ENCODE measurements at places on chromosomes 12 and 14.

DNA sequence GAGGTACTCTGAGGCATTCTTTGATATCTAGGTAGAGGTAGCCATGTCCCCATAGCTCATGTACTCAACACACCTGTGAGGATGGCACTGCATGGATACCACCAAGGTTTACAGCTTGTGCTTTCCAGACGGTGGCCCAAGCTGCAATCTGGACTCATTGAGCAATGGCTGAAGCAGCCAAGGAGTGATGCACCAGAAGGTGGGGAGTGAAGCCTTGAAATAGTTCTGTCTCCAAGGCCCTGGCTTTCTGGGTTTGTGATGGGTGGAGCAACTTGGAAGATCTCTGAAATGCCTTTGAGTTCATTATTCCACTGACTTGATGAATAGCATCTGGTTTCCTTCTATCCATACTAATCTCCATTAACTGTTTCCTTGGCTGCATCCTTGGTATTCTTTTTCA lies 290.0 kb upstream of the NOVA1 start:
- DNase-seq, result no peak

GRCh38 chr12:76318773-76319594 lies 29.2 kb downstream of the BBS10 start:
- DNase-seq, result no peak

- DNase-seq, result no peak
These were observed 710.2 kb downstream of the TRHDE start for GRCh38 chr12:72982356-72982755.

GRCh38 chr12:79424109-79424721 lies 266.5 kb downstream of the PAWR start:
- peak; percentile 94 for DNase-seq

GRCh38 chr12:82695531-82695930 lies 8.8 kb downstream of the TMTC2 start:
- DNase-seq, result no peak

DNA sequence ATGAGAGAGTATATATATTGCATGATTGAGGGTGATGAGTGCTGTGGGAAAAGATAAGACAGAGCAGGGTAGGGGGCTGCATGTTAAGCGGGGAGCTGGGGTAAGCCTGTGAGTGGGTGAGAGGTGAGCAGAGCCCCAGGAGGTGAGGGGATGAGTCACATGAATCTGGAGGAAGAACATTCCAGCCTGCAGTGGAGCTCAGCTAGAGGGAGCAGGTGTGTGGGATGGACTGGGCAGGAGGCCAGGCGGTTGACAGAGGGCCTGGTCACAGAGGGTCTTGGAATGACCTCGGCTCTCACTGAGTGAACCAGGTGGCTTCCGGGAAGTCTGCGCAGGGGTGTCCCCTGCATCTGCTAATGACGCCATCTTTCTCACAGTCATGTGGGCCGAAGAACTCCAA lies 44.4 kb downstream of the GIT2 start:
- DNase-seq, result no peak

DNA sequence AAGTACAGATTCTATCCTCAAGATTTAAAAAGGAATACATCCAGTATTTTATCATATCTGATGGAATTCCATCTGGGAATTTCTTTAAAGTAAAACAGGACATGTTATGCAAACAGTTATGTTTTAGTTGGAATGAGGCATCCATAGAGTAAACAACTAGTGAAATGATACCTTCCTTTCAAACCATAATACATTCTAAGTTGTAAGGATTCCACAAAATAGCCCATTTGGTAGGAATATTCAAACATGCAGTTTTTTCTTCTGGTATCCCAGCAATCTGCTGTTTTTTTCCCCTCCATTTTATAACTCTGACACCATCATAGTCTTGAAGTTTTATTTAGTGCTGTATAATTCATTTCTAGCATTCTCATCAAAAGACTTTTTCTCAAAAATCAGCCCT lies 149.6 kb downstream of the ADAMTS20 start:
- no peak for DNase-seq

GRCh38 chr14:99205086-99205688 lies 66.8 kb downstream of the BCL11B start:
- no peak for DNase-seq

- DNase-seq, result peak; percentile 48
These were observed 17.0 kb downstream of the ZDHHC22 start for GRCh38 chr14:77124345-77125280.

GRCh38 chr12:45336331-45336730 lies 120.4 kb downstream of the ANO6 start:
- DNase-seq, result peak; percentile 48

DNA sequence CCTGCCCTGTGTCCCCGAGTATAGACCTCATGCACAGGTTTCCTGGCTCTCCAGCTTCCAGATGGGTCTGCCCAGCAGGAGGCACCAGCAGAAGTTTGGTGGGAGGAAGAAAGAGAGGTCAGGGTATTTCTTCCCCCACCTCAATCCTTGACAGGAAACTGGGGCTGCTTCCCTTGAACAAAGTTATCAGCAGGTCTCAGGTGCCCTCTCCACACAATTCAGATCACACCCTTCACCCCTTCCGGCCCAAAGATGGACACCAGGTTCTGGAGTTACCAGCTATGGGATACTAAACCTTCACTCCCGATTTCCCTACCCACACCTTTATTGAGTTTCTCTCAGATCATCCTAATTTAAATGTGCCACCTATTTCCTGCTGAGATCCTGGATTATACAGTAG lies 1.2 kb downstream of the SART3 start:
- DNase-seq, result no peak

GRCh38 chr12:57887631-57888408 lies 41.3 kb upstream of the CTDSP2 start:
- no peak for DNase-seq

DNA sequence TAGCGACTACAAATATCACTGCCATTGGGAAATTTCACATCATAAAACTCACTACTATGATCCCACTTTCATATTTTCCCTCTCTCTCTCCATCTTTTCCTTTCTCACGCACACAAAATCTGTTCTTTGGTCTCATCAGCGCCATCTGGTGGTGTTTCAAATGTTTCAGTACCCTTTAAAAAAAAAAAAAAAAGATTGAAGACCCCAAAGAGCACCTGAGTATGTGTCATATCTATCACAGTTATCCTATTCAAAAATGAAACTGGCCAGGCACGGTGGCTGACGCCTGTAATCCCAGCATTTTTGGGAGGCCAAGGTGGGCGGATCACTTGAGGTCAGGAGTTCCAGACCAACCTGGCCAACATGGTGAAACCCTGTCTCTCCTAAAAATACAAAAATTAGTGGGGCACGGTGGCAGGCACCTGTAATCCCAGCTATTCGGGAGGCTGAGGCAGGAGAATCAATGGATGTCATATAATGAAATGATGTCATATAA lies 72.4 kb downstream of the TTC9 start:
- DNase-seq, result peak; percentile 70

- no peak for DNase-seq
These were observed 10.6 kb upstream of the SRSF5 start for GRCh38 chr14:69756298-69756697.

DNA sequence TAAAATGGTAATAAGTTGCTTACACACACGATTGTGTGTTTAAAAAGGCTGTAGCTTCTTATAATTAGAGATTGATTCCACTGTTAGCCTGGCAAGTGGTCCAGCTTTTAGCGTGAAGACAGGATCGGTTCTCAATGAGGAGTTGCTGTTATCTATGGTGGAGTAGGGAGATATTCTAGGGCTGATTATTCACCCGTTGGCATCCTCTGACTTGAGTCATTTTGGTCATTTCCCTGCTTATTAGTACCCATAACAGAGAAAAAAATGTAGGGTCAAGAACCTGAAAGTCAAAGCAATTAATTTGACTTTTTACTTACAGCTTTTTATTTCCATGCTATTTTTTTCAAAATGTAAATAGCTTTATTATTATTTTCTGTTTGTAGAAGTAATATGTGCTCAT lies 76.0 kb downstream of the KCNK13 start:
- DNase-seq, result no peak

DNA sequence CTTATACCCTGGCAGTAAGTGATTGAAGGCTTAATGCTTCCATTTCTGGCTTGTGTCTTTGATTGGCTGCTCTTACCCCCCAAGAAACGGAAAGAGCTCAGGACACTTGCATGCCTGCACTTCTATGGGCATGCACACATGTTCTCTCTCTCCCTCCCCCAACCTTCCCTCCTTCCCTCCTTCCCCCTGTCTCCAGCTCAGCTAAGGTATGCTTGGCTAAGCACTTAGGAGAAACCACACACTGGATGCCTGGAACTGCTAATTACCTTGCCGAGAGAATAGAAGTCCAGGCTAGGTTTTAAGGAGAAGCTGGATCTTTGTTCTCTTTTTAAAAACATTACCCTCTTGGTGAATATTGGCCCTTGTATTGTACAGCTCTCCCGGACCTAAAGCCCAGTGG lies 1072.8 kb upstream of the TMEM132C start:
- no peak for DNase-seq

All from A549 (cell line).